ENCODE measurements at places on chromosomes 3 and 15. TPM values are rescaled to one million over a fixed set of nuclear protein-coding genes. Genes with fewer than 3 reads are reported as not detected.

DNA sequence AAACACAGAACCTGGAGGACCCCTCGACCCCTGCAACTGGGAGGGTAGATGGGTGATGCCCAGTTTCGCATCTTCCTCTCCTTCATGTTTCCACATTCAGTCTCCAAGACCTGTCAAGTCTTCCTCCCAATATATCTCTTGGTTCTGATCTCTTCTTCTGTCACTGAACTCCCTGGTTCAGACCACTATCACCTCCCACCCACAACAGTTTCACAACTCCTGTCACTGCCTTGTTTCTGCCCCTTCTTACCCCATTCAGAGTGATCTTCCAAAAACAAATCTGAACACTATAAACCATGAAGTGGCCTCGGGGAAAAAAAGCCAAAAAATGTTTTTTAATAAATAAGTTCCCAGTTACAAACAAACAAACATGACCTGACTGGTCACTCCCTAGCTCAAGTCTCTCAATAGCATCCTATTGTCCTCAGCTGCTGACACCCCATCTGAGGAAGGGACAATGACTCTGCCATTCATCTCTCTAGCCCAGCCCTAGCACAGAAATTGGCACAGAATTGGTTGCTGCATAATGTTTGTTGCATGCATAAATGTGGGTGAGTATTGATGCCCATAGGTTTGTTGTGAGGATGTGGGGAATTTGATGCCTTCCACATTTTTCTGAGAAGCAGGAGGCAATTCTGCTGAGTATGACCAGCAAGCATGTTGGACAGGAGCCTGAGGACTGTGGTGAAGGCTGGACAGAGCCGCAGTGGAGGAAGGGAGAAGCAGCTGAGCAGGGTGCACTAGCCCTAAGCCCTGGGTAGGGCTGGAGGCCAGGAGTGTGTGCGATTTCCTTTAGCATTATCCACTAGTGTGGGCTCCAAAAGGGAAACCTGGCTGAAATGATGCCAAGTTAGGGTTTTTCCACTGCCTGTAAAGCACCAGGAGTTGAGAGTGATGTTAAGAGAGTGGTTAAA, 12.2 kb upstream of the XYLB start:
- peak; percentile 87 for DNase-seq

- DNase-seq, result no peak
These were observed 94.2 kb upstream of the BCL6 start for GRCh38 chr3:187839422-187839821.

DNA sequence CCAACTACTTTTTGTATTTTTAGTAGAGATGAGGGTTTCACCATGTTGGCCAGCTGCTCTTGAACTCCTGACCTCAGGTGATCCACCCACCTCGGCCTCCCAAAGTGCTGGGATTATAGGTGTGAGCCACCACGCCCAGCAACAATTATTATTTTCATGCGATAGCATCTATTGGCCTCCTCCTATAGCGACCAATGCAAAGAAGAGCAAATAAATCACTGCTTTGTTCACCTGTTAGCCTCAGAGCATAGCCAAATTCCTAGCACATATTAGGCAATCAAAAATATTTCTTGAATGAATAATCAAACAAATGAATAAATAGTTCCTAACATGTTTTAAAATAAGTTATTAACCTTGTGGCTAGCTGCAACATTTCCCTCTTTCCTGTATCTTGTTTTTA, 36.8 kb upstream of the TNFSF10 start:
- no peak for DNase-seq

GRCh38 chr3:130093741-130094391, 12.2 kb downstream of the ALG1L2 start:
- DNase-seq, result peak; percentile 14

GRCh38 chr3:90015688-90016356, 908.4 kb downstream of the EPHA3 start:
- no peak for DNase-seq

DNA sequence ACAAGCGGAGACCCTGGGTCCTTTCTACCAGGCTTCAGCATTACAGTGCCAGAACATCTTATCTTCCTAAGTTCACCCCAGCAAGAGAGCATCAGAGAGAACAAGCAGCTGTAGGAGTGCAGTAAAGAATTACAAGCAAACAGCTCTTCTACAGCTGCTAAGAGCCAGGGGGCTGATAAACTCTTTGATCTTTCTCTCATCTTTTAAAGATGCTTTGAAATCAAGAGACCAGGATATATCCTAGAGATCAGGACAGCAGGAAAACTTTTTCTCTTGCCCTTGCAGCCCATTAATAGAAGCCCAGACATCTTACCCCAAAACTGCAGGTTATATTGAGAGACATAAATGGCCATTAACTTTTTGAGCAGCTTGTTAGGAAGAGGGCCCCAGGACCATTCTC, 198.1 kb downstream of the RSL24D1 start:
- no peak for DNase-seq

DNA sequence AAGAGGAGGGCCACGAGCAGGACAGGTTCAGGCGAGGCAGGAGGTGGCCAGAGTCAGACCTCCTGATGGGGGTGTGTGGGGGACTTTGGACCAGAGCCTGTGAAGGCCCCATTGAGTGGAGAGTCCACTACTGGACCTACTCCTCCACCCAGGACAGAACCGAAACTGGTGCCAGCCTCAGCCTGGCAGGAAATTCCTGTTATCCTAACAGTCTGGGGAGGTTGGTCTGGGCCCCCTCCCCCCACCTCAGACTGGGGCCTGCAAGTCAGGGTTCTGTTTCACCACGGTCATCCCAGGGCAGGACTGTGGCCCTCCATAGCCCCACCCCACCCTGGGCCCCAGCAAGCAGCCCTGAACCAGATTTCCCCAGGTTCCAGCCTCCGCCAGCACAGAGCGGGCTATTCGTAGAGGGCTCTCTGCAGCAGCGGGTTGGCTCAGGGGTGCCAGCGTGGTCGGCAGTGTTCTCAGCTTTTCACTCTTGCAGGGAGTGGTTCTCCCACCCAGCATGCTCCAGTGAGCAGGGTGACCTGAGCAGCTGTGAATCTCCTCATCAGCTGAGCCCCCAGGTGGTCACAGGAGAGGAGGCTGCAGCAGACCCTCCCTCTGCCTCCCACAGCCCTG, 217.3 kb downstream of the TBC1D2B start:
- no peak for DNase-seq

DNA sequence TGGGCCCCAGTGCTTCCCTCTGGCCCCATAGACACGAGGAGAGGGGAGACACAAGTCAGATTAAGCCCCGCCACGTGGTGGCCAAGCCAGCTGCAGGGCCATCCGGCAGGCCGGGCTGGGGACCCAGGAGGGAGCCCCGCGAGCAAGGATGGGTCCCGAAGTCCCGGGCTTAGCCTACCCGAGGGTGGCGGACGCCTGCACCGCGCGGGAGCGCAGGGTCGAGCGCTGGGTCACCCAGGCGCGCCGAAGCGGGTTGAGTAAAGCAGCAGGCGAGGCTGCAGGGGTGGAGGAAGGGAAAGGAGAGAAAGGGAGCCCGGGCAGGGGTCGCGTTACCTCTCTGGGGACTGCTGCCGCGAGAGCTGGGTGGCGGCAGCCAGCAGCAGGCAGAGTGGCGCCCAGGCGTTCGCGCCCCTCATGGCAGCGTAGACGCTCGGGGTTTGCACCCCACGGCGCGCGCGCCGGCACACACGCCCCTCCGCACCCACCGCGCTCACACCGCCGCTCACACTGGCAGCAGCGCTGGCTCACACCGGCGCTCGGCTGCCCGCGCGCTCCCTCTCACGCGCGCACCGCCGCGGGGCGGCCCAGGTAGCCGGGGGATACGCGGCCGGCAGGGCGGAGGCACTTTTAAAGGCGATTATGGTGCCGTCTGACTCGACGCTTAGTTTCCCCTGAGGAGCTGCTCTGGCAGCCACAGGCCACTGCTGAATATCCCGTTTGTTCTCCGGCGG, at the start of gene PCOLCE2:
PCOLCE2 (minus strand) TSS at position 603 of the 731 bp plus-strand sequence; CDS start at position 416, 187 bp downstream.
- peak; percentile 54 for DNase-seq

Gene TIGIT
- total RNA-seq, result not detected

Gene FAM3D
- total RNA-seq, result not detected

Gene SLC9A9
- total RNA-seq, result 0.10 TPM

Gene AQP9
- not detected for total RNA-seq

All from M059J (cell line).